ENCODE measurements at places on chromosomes 3 and 15.
A peak's percentile ranks its signal among the peaks of the same experiment; 100 is the strongest.

- DNase-seq = peak; percentile 75
Measured at GRCh38 chr15:78308422-78309032, 9.1 kb upstream of the SKIC8 start.

GRCh38 chr15:89089316-89090230, 1.3 kb downstream of the ABHD2 start:
- peak; percentile 14 for DNase-seq

DNA sequence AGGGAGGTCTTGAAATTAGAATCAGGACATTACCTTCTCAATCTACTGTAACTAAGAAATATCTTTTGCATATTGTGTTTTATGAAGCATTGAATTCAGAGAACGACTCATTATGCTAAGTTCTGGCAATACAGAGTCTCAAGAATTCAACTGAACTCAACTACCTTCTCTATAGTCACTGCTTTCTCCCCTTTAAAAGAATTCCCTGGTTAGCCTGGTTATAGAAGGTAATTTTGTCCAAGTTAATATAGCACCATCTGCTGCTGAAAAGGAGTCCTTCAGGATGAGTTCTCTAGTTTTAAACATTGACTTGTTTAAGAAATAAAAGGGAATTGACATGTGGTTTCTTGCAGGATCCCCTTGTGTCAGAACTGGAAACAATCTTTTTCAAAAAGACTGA, 60.2 kb downstream of the IL16 start:
- DNase-seq = peak; percentile 14

GRCh38 chr3:53671192-53671960, 174.8 kb downstream of the CHDH start:
- no peak for DNase-seq

DNA sequence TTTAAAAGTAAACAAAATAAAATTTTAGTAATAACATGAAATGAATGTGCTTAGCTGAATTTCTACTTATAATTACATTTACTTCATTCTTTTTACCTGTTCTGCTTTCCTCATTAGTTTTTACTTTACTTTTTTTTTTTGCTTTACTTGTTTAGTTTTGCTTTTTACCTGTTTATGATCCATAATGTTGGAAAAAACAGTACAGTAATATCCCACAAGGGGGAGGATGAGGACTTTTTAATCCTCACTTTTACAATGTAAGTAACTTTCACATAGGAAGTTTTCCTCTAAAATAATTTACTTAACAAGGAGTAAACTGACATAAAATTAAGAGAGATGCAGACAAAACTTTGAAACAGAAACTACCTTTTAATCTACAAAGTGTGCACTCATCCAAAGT, 268.7 kb downstream of the TBC1D5 start:
- DNase-seq = no peak

GRCh38 chr3:177491296-177492032, 294.2 kb upstream of the TBL1XR1 start:
- no peak for DNase-seq
